ENCODE measurements at places on chromosomes 7 and 10.

- DNase-seq, result no peak
These were observed 68.8 kb downstream of the CSTF2T start for GRCh38 chr10:51630640-51631005.

DNA sequence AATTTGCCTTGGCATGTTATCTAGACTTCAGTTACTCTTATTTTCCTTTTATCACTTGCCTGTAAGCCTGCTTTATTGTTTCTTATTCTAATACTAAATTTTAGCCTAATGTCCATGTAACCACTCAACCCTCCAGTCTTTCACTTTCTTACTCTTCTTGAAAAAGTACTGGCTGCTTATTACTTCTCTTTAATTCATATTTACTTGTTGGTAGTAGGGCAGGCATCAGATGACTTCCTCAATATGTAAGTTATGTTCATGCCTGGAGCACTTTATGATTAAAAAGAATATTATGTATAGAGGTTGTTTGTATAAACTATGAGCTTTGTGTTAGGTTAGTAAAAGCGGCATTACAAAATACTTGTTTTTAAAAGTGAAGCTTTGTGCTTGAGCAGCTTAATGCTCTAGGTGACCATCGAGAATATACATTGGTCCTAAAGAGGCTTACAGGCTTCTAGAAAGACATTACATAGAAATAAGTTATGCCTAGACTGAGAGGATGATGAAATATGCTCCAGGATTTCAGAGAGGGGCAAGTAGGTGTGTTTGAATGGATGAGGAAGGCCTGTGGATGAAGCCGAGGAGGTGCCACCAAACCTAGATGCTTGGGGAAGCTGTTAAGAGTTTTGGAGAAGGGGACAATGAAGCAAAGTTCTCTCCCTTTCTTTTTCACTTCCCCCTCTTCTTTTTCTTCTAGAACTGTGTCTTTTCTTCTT, 207.1 kb upstream of the HDAC9 start:
- no peak for DNase-seq

- no peak for DNase-seq
These were observed 81.5 kb upstream of the HPS1 start for GRCh38 chr10:98528166-98528804.

DNA sequence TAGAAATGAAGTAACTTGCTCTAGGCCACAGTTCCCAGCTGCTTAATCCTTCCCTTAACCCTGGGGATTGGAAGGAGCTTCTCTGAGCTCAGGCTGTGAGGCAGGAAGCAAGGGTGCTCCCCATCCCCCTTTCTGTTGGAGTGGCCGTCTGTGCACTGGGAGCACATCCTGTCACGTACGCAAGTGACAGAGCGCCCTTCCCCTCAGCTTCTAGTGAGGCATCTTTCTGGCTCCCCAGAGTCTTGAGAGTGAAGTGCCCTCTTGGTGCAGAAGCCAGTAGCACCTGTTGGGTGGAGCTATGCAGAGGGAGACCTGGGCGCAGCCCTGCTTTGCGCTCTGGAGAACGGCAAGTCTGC, 47.8 kb downstream of the SHH start:
- DNase-seq, result no peak

DNA sequence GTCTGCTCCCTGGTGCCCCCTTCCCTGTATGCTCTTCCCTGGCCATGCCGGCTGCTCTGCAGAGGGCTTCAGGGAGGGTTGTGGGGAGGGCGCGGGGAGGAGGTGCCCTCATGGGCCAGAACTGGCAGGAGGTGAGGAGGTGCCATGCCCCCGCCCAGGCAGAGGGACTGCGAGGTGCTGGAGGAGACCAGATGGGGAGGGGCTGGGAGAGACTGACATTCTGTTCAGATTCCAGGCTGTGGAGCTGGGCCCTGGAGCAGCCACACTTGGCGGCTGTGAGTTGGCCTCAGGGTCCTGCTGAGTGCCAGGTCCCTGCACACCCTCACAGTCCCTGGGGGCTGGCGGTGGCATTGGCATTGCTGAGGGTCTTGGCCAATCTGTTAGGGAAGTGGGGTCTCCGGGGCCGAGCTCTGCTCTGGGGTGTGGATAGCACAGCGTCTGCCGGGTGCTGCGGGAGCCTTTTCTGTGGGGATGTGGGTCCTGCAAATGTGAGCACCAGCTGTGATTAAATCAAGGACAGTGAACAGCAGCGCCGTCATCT, 25.4 kb downstream of the INPP5A start:
- no peak for DNase-seq

- DNase-seq, result no peak
These were observed 32.8 kb upstream of the TMEM106B start for GRCh38 chr7:12178317-12178716.

- DNase-seq, result no peak
These were observed 10.2 kb downstream of the STK32C start for GRCh38 chr10:132297526-132297925.

DNA sequence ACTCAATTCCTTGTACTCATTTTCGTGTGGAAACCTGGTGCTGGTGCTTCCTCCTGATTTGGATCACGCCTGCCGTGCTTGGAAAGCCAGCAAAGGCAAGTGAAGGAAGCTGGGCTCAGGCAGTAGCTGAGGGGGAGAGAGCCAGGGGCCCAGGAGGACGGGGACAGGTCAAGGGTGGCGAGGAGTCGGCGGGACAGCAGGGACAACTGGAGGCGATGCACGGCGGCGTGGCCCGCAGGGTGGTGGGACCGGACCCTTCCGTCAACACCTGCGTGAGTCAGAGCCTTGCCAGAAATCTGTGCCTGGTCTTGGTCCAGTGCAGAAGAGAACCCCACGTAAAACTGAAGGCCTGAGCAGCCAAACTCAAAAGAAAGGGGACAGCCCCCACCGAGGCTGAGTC, 309.7 kb upstream of the SHH start:
- DNase-seq, result no peak

- peak; percentile 76 for DNase-seq
These were observed 85.1 kb upstream of the LANCL2 start for GRCh38 chr7:55280031-55280454.

GRCh38 chr7:28156401-28156800, 24.2 kb downstream of the JAZF1 start:
- no peak for DNase-seq

DNA sequence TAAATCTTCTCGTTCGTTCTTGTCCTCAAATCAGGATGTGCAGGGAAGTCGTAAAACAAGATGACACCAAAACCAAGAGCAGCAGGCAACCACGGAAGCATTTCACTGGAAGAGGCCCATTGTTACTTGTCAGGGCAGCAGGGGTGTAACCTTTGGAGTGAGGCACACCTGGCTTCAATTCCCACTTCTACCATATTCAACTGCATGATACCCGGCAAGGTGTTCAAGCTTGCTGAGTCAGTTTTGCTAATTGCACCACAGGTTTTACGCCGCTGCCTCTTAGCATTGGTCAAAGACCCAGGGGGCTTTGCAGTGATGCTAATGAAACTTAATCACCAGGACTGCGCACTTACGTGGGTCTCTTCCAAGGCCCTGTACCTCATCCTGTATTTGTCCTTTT, 50.0 kb upstream of the PTER start:
- no peak for DNase-seq

GRCh38 chr10:91800756-91801155, 2.5 kb downstream of the TNKS2 start:
- no peak for DNase-seq

GRCh38 chr7:68424658-68425297, 1173.5 kb upstream of the AUTS2 start:
- no peak for DNase-seq

DNA sequence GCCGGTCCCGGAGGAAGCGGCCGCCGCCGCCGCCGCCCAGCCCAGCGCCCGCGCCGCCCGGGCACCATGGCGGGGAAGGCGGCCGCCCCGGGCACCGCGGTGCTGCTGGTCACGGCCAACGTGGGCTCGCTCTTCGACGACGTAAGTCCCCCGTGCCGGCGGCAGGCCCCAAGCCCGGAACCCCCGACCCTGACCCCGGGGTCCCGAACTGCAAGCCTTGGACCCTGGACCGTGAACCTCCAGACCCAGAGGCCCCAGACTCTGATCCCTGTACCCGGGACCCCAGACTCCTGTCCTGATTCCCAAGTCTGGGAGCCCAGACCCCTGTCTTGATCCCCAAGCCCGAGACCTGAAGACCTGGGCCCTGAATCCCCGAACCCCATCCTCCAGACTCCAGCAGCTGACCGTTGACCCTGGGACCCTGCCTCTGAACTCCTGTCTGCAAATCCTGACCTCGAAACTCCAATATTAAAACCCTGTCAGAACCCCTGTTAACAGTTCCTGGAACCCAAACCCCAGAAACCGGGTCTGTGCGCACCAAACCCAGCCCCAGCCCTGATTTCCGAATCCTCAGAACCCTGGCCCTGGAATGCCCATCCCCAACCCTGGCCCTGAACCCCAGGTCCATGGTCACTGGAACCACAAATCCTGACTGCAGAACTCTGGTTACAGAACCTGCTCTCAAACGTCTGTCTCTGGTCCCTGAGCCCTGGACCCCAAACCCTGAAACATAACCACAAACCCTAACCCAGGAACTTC, 623 bp downstream of the INPP5A start:
- no peak for DNase-seq

GRCh38 chr10:35794703-35795102, 152.6 kb upstream of the FZD8 start:
- DNase-seq, result no peak

GRCh38 chr7:72058579-72058978, 353.6 kb downstream of the CALN1 start:
- no peak for DNase-seq

- no peak for DNase-seq
These were observed 11.9 kb downstream of the STEAP1B start for GRCh38 chr7:22487978-22488642.

DNA sequence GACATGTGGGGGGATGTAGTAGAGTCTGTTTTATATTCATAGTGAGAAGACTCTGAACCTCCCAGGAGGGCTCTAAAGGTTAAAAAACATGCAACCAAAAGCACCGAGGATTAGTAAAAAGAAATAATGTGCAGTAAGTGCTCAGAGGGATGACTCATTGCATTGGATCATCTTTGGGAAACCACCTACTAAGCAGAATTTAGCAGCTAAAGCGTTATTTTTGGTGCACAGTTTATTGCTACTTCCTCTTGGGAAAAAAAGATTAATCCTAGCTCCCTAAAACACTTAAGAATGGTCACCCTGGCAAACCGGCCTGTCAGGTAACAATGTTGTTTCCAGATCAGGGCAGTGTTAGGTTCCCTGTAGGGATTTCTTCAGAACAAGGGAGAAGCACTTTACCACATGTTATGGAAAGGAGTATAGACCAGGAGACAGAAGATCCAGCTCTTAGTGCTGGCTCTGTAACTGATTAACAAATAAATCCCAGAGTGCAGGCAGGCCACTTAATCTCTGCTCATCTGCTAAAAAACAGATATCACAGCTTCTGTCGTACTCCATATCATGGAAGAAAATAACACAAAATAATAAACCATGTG, 44.8 kb upstream of the FAM133B start:
- DNase-seq, result peak; percentile 54

GRCh38 chr7:117014673-117015133, 61.4 kb downstream of the ST7 start:
- peak; percentile 76 for DNase-seq

- no peak for DNase-seq
These were observed 56.5 kb upstream of the HELLS start for GRCh38 chr10:94489107-94489506.

DNA sequence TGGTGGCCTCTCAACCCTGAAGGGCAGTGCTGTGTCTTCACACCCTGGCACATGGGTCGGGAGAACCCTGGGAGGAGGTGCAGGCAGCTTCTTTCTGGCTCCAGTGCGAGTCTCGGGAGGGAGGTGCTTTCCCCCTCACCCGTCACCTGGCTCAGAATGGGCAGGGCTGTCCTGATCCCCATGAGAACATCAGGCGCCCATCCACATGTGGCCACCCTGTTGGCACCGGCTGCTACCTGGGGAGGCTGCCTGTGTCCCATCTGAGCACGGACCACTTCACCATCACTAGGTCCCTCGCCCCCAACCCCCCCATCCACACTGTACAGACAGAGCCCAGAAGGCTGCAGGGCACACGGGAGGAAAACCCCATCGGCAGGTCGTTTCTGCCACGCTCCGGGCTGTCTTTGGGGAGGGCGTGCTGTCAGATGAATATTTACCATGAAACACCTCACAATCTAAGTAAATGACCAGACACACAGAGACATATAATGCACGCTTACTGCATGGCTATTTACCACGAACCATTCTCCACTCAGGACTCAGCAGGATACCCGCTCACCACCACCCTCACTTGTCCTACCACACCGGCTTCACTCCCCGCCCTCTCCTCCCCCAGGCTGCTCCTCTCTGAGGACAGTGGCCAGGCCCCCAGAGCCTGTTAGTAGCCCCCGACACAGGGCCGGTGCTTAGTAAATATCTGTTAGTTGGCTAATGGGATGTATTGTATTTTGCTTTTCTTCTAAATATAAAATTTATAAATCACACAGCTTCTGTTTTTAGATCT, 282.2 kb downstream of the DNAJB6 start:
- DNase-seq, result no peak

DNA sequence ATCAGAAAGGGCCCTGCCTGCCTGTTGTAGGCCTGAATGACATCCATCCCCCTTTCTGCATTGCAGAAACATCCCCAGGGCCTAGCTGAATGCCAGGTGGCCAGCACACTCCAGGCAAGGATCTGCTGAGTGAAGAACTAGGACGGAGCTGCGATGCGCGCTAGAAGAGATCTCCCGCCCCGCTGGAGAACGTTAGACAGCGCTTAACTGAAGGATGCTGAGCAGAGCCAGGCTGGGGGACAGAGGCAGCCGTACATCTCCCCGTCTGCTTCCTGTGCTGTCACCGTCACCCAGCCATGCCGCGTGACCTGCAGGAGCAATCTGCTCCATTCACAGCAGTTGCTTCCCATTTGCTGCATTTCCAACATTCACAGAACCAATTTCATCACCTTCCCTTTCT, 73.3 kb downstream of the FAM53B start:
- DNase-seq, result no peak
